ENCODE measurements at places on chromosomes 5 and 9.
A peak's percentile ranks its signal among the peaks of the same experiment; 100 is the strongest.

DNA sequence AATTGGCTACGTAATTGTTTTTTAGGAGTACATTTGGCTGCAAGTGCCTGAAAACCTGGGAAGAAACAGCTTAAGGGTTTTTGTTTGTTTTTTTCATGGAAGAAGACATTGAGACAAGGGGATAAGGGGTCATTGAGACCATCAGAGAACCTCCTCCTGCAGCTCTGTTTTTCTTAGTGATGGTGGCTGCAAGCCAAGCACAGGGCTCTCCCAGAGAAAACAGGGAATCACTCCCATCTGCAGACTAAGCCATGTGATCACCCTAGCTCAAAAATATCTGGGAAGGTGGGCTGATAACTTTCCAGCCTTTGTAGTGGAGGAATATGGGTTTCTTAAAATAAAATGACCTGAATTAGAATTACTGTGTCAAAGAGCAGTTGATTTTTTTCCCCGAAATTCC lies 25.1 kb downstream of the PALM2AKAP2 start:
- DNase-seq = no peak

DNA sequence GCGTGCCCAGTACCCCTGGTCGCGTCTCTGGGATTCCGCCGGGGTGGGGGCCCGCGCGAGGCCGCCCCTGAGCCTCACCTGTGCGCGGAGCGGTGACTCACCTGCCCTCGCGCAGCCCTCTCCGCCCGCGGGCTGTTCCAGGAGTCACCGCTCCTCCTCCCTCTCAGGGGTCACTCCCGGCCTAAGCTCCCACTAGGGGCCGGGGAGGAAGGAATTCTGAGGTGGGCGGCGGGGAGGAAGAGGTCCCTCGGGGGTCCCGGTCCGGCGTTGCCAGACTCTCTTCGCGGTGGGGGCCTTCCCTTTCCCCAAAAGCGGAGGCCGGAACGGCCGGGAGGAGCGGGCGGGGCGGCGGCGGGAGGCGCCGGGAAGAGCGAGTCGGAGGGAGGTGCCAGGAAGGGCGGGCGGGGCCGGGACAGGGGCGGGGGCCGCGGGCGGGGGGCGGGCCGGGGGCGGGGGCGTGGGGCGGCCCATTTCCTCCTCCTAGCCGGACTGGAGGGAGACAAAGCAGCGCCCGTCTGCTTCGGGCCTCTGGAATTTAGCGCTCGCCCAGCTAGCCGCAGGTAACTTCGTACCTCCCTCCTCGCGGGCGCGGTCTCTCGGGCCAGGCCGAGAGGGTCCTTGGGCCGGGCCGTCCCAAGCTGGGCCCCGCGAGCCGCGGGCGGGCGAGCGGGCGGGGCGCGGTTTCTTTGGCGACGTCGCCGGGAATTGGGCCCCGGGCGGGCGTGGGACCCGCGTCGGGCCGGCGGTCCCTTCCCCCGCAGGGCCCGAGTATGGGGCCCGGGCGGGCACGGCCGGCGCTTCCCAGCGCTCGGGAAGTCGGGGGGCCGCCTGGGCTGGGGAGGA lies at the start of gene CTNNA1:
Gene CTNNA1, plus strand, starts transcription at position 475 of the 843 bp plus-strand sequence. CDS start 28,500 bp downstream, outside the sequence.
- peak; percentile 78 for DNase-seq

GRCh38 chr9:25282946-25283345 lies 395.3 kb downstream of the TUSC1 start:
- no peak for DNase-seq

DNA sequence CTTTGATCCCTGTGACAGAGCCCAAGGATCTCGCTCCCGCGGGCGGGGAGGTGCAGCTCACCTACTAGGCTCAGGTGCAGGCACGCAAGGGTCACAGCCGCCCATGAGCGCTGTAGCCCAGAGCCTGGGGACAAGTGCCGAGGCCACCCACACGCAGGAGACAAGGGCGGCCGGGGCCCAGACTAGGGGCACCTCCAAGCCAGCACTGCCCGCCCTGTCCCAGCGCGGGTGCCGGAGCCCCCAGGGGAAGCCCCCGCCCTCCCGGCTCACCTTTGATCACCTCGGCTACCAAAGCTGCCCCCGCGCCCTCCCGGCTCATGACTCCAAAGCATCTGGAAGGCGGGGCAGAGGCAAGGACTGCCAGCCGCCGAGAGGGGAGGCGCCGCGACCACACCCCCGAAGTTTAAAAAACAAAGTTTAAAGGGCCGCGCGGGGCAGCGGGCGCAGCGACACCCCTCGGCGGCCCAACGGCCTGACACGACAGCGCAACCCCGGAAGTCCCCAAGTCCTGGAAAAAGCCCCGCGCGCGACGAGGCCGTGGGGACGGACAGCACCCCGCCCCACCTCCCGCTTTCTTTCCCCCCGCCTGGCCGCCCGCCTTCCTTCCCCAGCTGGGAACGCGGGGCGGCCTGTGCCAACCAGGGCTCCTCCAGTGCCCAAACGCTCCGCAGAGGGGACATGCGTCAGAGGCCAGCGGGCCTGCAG lies 53.0 kb downstream of the CDC14B start:
- DNase-seq = peak; percentile 86

DNA sequence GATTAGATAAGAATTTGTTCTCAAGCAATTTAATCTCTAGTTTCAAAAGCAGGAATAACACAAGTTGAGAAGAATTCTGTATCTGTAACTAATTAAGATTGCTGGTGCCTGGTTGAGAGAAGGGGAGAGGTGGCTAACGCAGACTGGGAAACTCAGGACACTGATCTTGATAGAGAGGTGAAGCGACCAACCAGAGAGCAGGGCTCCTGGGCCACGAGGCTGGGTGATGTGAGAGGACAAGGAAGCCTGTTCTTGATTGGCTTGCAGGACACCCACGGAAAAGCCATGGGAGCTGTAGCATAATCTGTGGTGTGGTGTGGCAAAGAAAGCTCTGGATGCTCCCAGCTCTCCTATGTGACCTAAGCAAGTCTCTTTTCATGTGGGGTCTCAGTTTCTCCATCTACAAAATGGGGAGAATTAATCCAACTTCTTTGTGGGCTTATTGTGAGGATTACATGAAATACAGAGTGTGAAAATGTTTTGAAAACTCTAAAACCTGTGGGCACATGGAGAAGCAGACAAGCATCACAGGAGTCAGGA lies 594.1 kb upstream of the BRINP1 start:
- DNase-seq = no peak

GRCh38 chr5:62969409-62970120 lies 390.9 kb downstream of the LRRC70 start:
- no peak for DNase-seq

DNA sequence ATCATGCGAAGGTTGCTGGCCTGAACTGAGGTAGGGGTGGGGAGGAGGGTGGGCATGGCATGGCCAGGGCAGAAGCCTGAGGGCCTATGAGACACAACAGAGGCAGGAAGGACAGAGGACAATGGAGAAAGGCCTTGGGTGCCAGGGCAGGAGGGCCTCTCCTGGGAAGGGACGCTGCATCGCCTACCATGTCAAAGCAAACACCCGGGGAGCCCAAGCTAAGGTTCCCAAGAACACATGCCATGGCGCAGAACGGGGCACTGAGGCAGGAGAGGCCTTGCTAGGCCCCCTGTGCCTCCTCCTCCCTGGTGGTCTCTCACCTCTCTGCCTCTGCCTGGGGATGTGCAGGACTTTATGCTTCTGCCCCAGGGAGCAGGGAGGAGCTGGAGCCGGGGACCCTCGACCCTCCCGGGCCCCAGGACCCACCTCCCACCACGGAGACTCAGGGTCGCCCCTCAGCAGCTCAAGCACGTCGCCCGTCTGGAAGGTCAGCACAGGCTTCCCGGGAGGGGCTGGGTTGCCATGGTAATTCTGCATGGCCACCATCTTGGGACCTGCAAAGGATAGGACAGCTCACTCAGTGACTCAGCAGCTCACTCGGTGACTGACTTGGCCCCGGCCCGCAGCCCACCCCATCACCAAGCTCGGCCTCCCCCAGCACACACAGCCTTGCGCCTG lies 40.3 kb upstream of the SARDH start:
- DNase-seq = no peak

DNA sequence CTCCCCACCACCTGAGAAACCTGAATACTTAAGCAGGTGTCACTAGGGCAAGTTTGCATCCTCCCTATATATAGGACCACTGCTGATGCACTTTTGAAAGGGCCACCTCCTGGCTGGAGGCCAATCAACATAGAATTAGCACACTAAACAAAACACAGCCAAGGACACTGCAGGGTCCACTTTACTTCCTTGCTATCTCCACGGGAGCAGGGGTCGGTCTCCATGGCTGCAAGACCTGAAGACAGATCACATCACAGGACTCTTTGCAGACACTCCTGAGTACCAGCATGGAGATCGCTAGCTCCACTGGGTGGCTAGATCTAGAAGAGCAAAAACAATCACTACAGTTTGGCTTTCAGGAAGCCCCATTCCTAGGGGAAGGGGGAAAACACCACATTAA lies 72.3 kb downstream of the C9orf153 start:
- DNase-seq = no peak

- DNase-seq = no peak
Observed at GRCh38 chr9:106860721-106861639, 2.0 kb upstream of the ZNF462 start.

GRCh38 chr5:128613128-128613527 lies 75.1 kb upstream of the FBN2 start:
- no peak for DNase-seq

DNA sequence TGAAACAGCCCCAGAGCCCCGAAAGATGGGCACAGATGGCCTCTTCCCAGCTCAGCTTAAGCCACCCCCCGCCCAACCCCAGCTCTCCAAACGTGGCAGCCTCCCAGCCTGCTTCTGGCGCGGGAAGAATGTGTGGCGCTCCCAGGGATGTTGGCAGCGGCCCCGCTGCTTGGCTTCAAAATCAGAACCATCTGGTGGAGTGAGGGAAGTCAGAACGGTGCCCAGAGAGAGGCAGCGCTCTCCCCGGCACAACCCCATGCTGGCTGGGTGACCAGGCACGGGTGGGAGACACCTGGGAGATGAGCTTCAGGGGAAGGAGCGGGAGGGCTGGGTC lies 72.7 kb upstream of the ORM1 start:
- DNase-seq = no peak

GRCh38 chr5:56499491-56499890 lies 266.4 kb upstream of the ANKRD55 start:
- no peak for DNase-seq

DNA sequence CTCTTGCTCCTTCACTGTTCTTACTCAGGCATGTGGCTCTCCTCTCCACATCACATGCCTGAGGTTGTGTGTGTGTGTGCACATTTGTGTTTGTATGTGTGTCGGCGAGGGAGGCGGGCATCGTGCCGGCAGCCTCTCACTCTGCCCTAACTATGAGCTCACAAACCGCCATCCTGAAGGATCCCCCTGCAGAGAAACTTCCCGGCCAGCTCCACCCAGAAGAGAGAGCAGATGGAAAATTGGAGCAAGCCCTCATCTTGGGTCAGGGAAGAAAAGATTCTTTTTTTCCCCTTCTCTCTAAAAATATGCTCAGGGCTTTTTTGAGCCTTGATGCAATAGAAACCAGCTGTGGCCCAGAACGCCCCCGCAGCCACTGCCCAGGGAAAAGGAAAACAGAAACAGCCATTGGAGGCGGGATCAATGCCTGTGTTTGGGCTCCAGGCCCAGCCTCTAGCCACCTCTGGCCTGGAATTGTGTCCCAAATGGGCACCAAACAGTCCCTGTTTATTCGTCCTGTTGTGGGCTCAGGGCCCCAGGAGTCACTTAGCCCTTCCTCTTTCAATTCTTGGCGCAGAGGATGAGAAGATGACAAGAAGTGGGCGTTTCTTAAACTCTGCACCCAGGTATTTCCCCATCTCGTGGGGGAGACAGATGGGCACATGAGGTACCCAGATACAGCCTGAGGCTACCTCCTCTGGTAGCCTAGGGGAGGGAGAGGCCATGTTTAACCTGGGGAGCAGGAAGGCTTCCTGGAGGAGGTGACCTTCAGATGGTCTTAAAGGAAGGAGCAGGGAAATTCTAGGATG lies 151.5 kb downstream of the RGS3 start:
- DNase-seq = no peak

DNA sequence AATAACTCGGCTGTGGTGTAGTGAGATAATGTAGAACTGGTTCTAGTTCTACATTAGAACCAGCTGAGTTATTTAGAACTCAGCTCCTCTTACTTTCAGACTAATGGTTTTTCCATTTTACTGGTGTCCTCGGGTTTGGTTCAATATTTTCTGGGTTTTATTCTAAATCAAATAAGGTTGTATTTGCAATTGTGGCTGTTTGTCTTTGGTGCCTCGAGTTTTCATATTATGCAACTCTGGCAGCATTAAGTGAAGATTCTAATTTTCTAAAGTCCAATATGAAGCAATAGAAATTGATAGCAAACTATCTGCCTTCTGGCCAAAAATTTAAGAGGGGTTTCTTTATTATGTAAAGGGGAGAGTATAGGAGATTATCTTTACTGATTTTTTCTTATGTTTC lies 19.0 kb downstream of the C6 start:
- DNase-seq = no peak

- DNase-seq = no peak
Observed at GRCh38 chr9:113613815-113614413, 150.4 kb downstream of the RGS3 start.

GRCh38 chr9:114924327-114924726 lies 6.1 kb downstream of the TNFSF8 start:
- DNase-seq = no peak

GRCh38 chr9:88759364-88759763 lies 224.4 kb downstream of the NXNL2 start:
- no peak for DNase-seq

- DNase-seq = no peak
Observed at GRCh38 chr5:137607771-137608170, 108.6 kb upstream of the SPOCK1 start.

DNA sequence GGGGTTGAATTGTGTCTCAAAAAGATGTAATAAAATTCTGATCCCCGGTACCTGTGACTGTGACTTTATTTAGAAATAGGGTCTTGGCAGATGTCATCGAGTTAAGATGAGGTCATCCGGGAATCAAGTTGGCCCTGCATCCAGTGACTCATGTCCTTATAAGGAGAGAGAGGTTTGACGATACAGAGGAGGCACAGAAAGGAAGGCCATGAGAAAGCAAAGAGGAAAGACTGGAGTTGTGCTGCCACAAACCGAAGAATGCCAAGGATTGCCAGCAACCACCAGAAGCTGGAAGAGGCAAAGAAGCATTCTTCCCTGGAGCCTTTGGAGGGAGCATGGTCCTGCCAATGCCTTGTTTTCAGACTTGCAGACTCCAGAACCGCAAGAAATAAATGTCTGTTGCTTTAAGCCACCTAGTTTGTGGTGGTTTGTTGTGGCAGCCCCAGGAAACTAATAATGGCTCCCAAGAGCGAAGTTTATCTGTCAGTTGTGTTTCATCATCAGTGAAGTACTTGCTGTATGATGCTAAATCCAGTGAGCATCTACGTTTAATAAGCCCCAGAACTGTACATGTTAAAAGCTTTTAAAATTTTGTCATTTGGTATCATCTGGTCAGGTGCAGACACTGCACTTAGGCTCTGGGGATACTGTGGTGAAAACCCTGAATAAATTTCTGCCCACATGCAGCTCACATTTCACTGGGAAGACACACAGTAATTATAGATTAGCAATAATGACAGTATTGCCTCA lies 114.8 kb downstream of the TLE4 start:
- no peak for DNase-seq
